Large intestine (tissue), 12 donors: ENCODE measurements at places on chromosomes 2 and 18. TPM values are rescaled to one million over a fixed set of nuclear protein-coding genes. Genes with fewer than 3 reads are reported as not detected.
A peak's percentile ranks its signal among the peaks of the same experiment; 100 is the strongest.

DNA sequence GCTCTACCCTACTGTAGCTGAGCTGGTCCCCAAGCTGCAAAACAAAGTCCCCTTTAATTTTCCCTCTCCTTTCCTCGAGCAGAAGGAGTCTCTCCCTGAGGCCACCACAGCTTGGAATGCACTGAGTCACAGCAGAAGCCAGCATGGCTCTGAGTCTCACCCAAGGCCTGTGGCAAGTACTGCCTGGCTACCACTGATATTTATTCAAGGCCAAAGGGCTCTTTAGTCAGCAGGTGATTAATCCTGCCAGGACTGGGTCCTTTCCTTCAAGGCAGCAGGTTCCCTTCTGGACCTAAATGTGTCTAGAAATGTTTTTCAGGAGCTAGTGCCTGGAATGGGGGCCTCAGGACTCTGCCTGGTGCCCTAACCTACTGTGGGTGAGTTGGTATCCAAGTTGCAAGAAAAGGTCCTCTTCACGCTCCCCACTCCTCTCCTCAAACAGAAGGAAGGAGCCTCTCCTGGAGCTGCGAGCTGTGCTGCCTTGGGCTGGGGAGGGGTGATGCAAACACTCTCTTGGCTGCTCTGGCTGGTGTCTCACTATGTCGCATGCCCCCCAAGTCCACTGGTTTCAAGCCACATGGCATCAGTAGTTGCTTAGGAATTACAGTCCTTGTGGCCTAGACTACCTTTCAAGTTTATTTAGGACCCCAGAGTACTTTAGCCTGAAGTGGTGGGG lies 53.4 kb downstream of the CD28 start:
- DNase-seq, result no peak

GRCh38 chr2:795531-796041 lies 118.4 kb upstream of the TMEM18 start:
- no peak for DNase-seq

GRCh38 chr2:3025984-3026383 lies 351.6 kb downstream of the EIPR1 start:
- DNase-seq, result no peak

DNA sequence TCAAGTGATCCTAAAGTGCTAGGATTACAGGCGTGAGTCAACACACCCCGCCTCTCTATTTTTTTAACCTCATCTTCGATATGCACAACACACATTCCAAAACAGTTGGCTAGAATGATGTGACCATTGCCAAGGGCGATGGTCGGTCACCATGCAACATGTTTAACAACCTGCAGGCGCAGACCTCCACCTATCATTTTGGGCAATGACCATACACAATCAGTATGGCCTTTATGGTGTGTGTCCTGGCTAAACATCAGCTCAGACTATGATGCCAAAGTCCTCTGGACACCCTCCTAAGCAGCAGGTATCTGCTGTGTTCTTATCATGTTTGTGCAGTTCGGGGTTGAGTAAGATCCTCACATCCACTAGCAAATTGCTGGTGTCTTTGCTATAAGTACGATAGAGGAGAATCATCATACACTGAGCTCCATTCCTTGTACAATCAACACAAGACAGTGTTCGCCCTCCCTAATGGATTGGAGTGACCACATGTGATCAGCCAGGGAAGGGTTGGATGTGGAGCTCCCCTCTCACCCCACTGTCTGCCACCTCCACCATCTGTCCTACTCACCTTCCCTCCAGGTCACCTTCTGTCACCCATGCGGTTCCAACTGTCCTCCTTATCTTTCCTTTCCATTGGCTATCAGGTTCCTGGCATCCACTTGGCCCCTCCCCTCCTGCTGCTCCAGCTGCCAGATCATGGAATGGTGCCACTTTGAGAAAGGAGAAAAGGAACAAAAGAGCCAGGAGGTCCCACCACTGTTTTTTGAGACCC lies 7.9 kb upstream of the RNF152 start:
- peak; percentile 54 for DNase-seq

GRCh38 chr2:229780856-229781773 lies 66.8 kb upstream of the DNER start:
- DNase-seq, result peak; percentile 20

GRCh38 chr18:74252039-74252395 lies 39.7 kb downstream of the CYB5A start:
- DNase-seq, result no peak

DNA sequence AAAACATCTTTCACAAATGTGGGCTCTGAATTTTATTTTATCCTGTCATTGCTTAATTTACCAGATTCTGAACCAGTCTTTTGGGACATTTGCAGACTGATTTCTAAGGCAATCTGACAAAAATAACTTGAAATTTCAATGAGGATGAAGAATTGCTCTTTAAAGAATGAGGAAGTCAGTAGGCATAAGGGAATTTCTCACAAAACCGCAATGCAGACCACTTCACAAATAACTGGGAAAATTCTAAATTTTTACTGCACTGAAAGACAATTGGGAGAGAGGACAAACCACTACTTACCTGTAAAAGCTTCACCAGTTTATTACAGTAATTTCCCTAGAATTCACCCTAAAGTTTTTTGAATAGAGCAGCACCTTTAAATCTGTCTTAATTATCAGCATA lies 736.3 kb downstream of the NRXN1 start:
- DNase-seq, result no peak

DNA sequence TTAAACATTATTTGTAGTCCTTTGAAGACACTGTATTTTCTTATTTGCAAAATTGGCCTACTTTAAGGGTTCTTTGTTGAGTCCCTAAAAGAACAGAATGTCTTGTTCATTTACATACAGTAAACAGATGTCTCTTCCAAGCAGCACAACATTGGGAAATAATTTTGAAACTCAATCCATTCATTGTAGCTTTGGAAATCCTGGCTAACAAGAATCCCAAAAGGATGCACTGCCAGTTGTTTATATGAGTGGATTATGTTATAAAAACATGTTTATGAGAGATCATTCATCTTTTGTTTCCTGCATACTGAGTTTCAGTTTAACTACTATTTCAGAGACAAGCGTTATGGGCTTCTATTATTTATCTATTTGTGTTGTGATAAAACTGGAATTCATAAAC lies 499.3 kb downstream of the PID1 start:
- DNase-seq, result no peak

DNA sequence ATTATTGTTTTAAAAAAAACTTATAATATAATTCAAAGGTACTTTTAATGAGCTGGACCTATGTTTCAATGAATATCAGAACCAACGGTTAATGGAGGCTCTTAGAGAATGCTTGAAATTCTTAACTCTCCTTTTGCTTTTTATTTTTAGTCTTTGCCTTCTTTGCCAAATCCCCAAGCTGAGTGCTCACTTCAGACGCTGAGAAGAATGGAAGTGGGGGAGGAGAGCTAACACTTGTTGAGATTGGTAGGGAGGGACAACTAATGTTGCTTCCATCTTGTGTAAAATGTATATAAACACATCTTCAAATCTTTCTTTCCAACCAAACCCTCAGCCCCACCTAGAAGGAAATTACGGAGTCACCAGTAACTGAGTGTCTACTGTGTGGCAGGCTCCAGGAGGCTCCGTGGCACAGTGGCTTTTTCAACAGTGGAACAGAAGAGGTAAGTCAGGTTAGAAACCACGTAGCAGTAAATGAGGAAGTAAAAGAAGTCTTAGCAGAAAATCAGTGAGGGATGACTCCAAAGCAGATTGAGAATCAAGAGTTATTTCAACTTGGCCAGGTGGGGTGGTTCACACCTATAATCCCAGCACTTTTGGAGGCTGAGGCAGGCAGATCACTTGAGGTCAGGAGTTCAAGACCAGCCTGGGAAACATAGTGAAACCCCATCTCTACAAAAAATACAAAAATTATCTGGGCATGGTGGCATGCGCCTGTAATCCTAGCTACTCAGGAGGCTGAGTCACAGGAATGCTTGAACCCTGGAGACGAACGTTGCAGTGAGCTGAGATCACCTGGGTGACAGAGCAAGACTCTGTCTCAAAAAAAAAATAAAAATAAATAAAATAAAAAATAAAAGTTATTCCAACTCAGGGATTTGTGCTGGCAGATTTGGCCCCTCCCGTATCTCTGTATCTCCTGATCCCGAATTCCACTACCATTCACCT lies 45.0 kb upstream of the CREB1 start:
- no peak for DNase-seq

DNA sequence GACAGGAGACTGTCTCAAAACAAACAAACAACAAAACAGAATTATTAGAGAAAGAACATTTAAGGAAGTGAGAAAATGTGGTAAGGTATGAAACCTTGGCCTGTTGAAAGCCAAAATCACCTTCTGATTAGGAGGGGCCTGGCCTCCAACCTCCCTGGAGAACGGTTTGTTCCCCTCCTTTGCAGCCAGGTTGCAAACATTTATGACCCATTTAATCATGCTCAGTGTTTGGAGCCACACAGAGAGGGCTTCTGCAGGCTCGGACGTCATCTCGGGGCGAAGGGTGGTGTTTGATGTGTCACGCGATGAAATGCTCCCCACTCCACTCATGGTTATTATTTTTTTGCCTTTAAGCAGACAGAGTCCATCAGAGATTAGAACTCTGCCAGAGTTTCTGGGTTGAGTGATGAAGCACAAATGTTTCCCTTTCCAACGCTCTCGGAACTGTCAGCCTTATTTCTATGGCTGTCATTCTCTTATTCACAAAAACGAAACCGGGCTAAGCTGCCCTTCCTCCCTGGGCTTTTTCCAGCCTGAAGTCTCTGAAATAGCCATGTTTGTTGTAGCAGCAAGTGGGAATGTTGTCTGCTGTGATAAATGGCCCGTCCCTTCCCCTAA lies 33.6 kb upstream of the ROCK2 start:
- DNase-seq, result peak; percentile 84

GRCh38 chr2:57141269-57141668 lies 905.3 kb upstream of the VRK2 start:
- no peak for DNase-seq

- no peak for DNase-seq
Observed at GRCh38 chr18:49081511-49082155, 130.9 kb upstream of the SMAD7 start.

- no peak for DNase-seq
Observed at GRCh38 chr2:130376433-130377293, 20.8 kb downstream of the PTPN18 start.

DNA sequence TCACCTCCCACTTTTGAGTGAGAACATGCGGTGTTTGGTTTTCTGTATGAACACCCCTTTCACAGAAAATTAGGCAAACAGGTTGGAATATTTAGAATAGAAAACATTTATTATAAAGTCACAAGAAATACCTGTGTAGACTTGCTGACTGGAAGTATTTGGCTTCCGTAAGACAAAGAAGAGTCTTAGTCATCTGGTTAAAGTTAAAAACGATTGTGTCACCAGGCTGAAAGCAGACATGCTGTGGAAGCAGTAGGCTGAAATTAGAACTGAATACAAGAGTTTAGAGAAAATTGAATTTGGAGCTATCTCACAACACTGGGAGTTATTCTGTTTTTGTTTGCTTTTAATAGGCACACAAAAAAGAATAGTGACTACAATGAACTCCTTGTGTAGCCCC lies 16.2 kb upstream of the CLASP1 start:
- no peak for DNase-seq

- no peak for DNase-seq
Observed at GRCh38 chr2:50840341-50841124, 191.4 kb downstream of the NRXN1 start.

- peak; percentile 14 for DNase-seq
Observed at GRCh38 chr2:25606892-25607291, 66.5 kb downstream of the DTNB start.

DNA sequence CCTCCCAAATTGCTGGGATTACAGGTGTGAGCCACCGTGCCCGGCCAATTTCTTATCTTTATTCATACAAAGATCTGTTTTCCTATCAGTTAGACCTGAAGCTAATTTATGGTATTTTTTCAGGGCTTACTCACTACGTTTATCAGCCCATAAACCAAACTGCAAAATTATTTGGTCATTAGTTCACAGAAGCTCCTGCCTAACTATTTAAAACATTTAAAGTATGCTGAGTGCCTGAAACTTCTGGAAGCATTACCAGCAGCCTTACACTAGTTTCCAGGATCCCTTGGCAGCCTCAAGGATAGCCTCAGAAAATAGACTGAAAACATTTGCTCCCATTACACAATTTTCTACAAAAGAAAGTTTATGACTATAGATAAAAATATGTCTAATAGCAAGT lies 68.8 kb downstream of the GALNT13 start:
- peak; percentile 1 for DNase-seq

GRCh38 chr18:12880541-12880910 lies 3.5 kb downstream of the PTPN2 start:
- DNase-seq, result no peak

DNA sequence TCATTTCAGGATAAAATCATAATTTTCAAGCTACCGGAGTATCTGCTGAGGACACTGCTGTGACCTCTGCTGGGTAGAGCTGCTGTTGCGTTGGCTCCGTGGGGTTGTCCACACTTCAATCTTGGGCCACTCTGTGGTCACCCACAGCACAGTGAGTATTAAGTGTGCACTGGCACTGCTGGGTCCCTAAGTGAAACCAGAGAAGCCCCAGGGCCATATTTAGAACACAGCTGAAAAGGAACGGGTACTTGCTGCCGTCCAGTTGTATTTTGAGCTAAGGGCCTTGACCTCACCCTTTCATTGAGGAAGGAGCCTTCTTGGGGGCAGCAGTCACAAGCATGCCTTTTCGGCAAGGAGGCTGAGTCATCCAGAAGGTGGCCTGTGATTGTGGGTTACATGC lies 10.1 kb downstream of the SLC9A4 start:
- no peak for DNase-seq

The SLC9A4 gene
- 0.04 TPM for polyA plus RNA-seq

The PRPF40A gene
- polyA plus RNA-seq, result 83.5 TPM

The TNFRSF11A gene
- 21.7 TPM for polyA plus RNA-seq

The CD8B gene
- 7.3 TPM for polyA plus RNA-seq

The TNFAIP6 gene
- polyA plus RNA-seq, result 2.9 TPM

The DYNAP gene
- polyA plus RNA-seq, result 0.37 TPM

The MLPH gene
- 31.8 TPM for polyA plus RNA-seq

The C1QL2 gene
- polyA plus RNA-seq, result 0.18 TPM

The CDCA7 gene
- 75.9 TPM for polyA plus RNA-seq

The ABHD3 gene
- 40.5 TPM for polyA plus RNA-seq

The DNAJC5G gene
- 0.19 TPM for polyA plus RNA-seq
